Activated CD4-positive, alpha-beta T cell treated with anti-CD3 and anti-CD28 coated beads, Interleukin-2, Interleukin-6, amounts not matched to agents 100 ng/mL and 50 ng/mL, durations not matched to agents 16 hours and 8 hours (primary cell): ENCODE measurements at places on chromosomes 12 and 14.
A peak's percentile ranks its signal among the peaks of the same experiment; 100 is the strongest.

- DNase-seq, result no peak
Measured at GRCh38 chr12:105850103-105850968, 288.4 kb downstream of the NUAK1 start.

DNA sequence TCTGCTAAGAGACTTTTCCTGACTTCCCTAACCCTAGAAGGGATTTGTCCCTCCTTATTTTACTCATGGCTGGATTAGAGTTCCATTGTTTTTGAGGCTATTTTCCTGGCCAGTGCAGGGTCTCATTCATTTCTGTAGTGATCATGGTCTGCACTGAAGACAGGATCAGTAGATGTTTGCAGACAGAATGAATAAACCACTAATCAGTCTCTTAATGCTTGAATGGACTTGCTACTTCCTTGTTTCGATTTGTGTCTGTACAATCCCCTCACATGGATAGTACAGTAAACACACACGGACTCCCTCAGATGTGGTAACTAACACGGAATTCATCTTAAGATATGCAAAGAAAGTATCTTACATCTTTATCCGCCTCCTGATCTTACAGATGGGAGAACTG lies 102.6 kb upstream of the PRB2 start:
- no peak for DNase-seq

DNA sequence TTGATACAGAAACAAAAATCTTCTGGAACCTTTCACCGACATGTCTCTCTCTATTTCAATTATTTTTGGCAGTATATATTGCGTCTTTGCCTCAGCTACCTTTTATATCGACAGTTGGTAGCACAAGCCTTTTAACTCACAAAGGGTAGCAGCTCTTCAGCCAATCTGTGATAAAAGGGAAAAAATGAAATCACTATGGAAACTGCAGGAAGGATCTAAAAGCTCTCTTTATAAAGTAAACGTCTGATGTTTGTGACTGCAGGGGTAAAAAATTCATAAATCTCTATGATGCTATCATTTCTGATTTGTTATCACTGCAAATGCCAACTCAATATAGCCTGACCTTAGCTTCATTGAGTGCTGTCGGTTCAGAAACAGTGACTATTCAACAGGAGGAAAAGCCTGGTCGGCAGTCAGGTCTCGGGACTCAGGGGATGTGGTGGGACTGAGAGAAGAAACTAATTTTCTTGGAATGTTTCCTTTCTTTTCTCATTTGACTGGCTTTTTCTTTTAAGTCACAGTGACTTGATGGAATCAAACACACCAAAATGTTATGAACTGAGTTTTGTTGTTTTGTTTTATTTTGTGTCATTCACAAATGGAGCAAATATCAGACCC lies 5.9 kb upstream of the RMST start:
- DNase-seq, result no peak

DNA sequence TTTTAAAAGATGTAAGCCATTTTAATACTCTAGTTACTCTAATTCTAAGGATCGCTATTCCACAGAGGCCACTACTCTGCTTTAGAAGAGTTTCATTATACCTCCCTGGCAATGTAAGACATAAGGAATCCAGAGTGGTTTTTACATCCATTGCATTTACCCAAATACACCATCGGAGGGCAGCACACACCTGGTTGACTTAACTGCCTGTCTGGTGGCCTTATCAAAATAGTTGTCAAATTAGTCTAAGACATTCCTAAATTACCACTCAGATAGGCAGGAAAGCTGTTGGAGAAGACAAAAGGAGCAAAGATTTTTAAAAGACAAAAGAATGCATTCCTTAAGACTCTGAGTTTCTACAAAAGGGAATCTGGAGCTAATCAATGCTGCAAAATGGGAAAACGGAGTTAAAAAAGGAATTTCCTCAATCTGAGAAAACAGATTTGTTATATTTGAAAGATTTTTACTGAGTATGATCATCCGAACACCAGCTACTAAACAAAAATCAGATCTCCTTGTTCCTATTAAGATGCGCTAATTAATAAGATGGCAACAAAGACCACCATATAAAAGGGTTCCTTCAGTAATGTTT lies 33.8 kb upstream of the FGD4 start:
- DNase-seq, result peak; percentile 63

DNA sequence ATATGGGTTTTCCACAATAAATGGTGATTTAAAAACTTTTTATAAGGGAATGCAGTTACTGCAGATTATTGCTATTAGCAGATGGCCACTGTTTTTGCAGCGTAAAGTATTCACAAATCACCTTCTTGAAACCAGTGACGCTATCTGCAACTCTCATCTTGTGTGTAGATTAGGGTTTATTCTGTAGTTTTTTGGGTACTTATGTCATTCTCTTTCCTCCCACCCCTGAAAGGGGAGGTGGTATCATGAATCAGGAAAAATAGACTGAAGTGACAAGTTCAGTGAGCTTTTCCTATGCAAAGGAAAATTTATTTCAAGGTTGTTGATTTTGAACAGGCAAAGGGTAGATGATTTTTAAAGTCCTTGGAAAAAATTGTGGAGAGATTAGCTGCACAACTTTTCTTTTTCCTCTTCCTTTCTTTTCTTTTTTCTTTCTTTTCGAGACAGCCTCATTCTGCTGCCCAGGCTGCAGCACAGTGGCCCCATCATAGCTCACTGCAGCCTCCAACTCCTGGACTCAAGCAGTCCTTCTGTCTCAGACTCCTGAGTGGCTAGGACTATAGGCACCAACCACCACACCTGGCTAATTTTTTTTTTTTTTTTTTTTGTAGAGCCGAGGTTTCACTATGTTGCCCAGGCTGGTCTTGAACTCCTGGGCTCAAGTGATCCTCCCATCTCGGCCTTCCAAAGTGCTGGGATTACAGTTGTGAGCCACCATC lies 1.6 kb downstream of the FRS2 start:
- DNase-seq, result no peak

- no peak for DNase-seq
Measured at GRCh38 chr14:77041881-77042545, 13.5 kb upstream of the IRF2BPL start.

GRCh38 chr14:50395448-50395847 lies 1.2 kb downstream of the CDKL1 start:
- DNase-seq, result no peak

DNA sequence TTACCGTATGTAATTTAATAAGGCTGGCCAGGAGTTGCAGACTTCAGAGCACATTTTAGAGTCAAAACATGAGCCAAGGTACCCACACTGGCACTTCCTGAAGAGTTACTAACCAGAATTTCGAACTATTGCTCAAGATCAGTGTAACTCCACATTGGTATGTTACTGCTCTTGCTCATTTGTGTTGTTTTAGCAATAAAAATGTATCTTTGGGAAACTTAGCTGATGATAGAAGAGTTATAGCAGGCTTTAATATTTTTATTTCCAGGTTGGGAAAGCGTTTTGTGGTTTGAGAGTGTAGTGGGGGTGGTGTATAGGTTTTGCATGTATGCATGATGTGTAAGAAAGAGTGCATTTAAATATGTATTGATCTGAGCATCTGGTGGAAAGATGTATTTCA lies 96.6 kb downstream of the SCN8A start:
- no peak for DNase-seq

- DNase-seq, result no peak
Measured at GRCh38 chr12:99759444-99759843, 111.9 kb downstream of the GARIN6 start.

- DNase-seq, result no peak
Measured at GRCh38 chr12:94112121-94112520, 36.3 kb upstream of the PLXNC1 start.

DNA sequence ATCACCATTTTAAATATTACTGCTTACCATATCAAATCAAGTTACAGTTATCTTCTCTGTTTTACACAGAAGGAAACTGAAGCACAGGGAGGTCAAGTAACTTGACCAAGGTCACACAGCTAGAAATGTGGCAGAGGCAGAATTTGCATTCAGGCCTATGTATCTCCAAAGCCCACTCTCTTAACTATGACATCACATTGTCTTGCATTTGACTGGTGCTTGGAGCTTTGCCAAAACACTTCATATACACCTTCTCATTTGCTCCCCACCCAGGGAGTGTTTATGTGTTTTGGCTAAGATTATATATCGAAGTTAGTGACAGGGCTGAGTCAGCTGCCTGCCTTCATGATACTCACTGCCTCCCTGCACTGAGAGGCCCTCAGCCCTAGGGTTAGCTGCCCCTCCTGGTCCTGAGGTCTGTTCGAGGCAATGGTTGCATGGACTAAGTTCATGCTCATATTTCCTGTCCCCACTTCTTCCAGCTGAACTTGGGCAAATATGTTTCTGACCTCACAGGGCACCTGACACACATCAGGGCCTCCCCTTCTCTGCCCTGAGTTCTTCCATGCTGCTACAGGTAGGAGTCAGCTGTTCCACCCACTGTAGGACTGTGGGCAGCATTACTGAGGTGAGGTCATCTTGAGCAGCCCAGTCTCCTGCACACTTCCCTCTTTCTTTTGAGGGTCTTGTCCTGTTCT lies 1.8 kb downstream of the GALNT6 start:
- DNase-seq, result no peak

GRCh38 chr12:59168647-59169046 lies 248.3 kb upstream of the LRIG3 start:
- no peak for DNase-seq

DNA sequence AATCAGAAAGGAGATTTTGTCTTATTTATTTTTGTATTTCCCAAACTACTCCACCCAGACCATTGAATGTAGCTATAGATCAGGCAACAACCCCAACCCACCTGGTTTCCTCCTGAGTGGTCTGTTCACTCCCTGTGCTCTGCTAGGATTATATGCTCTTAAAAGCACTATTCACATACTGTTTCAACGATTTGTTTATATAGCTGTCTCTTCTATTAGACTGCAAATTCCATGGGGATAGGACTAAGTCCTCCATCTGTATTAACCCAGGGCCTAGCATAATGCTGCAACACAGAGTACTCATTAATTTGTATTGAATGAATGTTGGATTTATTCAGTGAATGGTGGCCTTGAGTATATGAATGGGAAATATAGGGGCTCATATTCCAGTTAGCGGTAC lies 307.6 kb downstream of the RAD51B start:
- no peak for DNase-seq

- no peak for DNase-seq
Measured at GRCh38 chr12:58773986-58774385, 146.3 kb downstream of the LRIG3 start.

- no peak for DNase-seq
Measured at GRCh38 chr12:18462442-18462841, 201.1 kb downstream of the PIK3C2G start.

DNA sequence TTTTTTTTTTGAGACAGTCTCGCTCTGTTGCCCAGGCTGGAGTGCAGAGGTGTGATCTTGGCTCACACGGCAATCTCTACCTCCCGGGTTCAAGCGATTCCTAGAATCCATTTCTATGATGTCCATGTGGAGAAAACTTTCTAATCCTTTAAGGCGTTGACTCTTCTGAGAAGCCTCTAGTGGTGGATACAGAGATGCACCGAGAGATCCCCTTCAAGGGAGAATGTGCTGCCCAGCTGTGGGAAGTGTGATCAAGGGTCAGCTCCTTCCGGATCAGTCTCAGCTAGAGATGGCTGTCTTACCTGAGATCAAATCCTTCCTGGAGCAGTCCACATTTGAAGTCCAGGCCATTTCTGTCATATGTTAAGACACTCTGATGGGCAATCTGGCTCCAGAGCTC lies 92.7 kb upstream of the HECTD1 start:
- no peak for DNase-seq

- no peak for DNase-seq
Measured at GRCh38 chr12:106238146-106238545, 9.7 kb downstream of the CKAP4 start.

- no peak for DNase-seq
Measured at GRCh38 chr14:55398679-55399078, 13.0 kb downstream of the ATG14 start.

DNA sequence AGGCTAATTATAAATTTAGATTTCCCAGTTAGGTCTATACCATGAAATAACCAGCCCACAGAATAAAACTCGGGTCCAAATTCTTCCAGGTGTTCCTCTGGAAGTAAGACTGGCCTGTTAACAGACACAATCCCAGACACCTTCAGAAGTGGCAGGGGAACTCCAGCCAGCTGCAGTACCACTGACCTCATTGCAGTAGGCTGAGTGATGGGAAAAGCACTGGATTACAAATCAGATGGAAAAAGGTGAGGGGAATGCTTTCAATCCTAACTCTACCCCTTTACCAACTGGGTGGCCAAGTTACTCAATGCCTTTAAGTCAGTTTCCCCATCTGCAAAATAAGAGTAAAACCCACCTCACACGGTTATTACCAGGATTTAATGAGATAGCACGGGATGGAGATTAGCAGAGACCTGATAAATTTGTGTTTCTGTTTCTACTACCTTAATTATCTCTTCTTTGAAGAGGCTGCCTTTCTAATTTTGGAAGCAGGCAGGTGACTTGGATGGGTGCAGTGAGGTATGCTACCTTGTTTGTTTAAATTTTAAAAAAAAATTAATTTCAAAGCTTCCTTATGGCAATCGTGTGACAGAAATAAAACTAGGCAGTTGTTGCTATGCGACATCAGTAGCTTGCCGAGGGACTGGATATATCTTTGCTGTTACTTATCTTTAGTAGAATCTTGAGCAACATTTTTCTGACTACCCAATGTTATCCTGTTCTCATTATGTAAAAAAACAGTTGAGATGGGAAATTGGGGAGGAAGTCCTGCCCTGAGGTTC lies 167.3 kb upstream of the GRIN2B start:
- no peak for DNase-seq

GRCh38 chr12:32494656-32495055 lies 95.3 kb downstream of the FGD4 start:
- DNase-seq, result no peak

DNA sequence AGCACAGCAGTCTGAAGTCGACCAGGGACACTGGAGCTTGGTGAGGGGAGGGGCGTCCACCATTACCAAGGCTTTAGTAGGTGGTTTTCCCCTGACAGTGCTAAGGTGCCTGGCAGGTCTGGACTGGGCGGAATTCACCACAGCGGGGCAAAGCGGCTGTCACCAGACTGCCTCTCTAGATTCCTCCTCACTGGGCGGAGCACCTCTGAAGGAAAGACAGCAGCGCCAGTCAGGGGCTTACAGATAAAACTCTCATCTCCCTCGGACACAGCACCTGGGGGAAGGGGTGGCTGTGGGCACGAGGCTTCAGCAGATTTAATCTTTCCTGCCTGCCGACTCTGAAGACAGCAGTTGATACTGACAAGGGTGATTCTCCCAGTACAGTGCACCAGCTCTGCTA lies 39.1 kb downstream of the DDHD1 start:
- no peak for DNase-seq

- no peak for DNase-seq
Measured at GRCh38 chr12:39831587-39832315, 212.1 kb upstream of the ABCD2 start.

GRCh38 chr14:63672417-63673180 lies 30.9 kb upstream of the WDR89 start:
- no peak for DNase-seq

DNA sequence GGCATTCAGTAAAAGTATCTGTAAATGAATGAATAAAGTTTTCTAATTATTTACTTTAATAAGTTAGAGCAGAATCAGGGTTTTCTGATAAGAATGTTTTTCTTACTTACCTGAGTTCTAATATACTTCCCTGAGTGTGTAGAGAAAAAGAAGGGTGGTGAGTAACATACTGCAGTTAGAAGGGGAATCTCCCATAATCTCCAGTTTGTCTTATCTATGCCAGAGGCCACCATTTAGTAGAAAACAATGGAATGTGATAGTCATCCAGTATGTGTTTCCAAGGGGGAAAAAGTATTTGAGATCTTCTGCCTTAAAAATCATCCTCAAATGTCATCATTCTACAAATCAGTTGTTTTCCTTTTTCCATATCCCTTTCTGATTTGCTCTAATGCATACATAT lies 56.5 kb upstream of the PAWR start:
- DNase-seq, result no peak
